ENCODE measurements at places on chromosomes 2 and 18.

GRCh38 chr18:58793361-58793760, 71.3 kb upstream of the ZNF532 start:
- DNase-seq = no peak

DNA sequence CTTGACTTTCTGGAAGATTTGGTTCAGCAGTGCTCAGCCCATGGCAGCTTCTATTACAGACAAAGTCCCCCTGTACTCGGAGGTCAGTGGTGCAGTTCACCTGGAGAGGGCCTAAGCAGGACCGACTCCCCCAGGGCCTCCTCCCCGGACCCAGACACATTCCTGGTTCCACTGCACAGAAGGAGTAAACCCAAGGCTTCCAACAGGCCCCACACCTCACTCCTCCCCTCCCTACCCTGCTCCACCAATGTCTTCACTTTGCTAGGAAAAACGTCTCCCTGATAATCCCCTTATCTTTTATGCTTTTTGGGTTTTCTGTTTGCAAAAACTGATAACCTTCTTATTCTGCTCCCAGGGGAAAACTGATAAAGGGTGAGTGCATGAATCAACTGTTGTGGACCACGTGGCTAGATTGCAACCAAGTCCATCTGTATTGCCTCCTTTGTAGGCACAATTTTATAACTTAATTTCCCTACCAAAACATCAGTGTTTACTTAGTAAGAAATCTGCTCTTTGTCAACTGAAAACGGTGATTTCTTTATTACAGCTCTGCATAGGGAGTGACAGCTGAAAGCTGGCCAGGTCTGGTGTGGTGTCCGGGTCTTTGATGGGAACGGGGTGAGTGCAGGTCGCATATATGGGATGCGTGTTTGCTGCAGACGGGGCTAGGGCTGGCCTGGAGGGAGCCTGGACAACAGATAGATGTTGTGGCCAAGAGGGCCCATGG, 202.5 kb downstream of the GLI2 start:
- DNase-seq = no peak

- DNase-seq = no peak
Observed at GRCh38 chr2:121293450-121294325, 8.7 kb upstream of the TFCP2L1 start.

DNA sequence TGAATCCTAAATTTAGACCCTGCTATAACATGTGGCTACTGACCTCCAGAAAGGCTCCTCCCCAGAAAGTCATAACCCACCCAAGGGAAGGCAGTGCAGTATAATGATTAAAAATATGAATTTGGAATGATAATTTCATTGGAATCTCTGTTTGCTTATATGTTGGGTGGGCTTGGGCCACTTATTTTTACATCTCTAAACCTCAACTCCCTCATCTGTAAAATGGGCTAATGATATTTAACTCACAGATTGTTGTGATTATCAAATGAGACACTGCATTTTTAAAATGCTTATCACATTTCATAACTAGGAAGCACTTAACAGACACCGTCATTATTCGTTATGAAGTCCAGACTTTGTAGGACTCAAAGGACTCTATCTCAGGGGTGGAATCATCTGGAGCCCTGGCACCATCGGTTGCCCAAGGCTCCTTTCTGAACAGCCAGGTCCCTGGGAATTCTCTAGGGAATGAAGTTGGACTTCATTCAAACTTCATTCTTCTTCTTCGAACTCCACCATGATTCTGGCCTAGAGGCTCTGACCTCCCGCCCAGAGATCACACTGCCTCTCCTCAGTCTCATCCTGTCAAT, 33.1 kb upstream of the RMDN2 start:
- no peak for DNase-seq

- no peak for DNase-seq
Observed at GRCh38 chr2:76752506-76752905, 769.7 kb downstream of the LRRTM4 start.

GRCh38 chr2:239609607-239610310, 208.9 kb upstream of the HDAC4 start:
- no peak for DNase-seq

DNA sequence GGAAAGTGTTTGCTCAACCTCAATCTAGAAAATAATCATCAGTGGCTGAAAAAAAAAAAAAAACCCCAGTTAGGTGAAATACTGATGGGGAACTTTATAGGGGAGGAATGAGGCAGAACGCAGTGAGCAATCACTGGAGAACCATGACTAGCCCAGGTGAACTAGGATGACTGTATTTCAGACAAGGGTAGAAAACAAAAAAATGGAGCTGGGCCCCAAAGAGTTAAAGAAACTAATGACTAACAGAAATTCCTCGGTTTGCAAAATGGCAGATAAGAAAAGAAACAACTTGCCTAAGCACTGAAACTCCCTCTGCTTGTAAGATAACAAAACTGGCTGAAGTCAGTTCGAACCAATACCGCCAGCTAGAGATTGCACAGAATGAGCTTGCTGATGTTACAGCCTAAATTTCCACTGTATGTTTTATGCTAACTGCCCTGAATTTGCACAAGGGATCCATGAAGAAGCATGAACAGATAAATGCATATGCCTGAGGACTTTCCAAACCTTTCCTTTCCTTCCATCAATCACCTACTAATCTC, 245.9 kb downstream of the METTL4 start:
- DNase-seq = no peak

DNA sequence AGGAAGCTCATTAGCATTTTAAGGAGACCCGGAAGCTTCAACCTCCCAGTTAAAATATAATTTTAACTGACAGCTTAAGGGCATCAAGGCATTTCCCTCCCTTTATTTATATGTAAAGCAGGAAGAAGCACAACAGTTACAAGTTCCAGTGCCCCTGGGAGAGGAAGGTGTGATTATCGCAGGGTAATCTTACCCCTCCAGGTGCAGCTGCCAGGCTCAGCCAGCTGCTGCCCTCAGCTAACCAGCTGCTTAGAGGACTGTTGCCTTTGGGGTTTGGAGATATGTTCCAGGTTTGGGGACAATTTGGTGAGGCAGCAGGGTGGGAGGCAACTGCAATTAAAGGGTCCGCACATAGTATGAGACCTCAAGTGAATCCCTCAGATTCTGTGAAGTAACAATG, 55.3 kb upstream of the SETBP1 start:
- no peak for DNase-seq

- no peak for DNase-seq
Observed at GRCh38 chr2:201964631-201965206, 68.9 kb upstream of the FZD7 start.

- no peak for DNase-seq
Observed at GRCh38 chr2:197251576-197251975, 59.0 kb downstream of the ANKRD44 start.

DNA sequence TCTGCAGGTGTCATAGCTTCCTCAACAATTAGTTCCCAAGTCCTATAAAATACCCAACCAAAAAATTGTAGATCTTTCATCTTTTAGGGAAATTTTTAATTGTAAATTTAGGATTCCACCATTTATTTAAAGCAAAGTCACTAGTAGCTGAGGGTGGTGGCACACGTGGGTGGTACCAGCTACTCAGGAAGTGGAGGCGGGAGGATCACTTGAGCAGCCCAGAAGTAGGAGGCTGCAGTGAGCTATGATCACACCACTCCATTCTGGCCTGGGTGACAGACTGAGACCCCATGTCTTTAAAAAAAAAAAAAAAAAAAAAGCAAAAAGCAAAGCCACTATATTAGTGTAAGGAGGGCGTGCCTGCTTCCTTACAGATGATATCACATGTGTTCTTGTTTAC, 60.3 kb upstream of the GREB1L start:
- DNase-seq = no peak

DNA sequence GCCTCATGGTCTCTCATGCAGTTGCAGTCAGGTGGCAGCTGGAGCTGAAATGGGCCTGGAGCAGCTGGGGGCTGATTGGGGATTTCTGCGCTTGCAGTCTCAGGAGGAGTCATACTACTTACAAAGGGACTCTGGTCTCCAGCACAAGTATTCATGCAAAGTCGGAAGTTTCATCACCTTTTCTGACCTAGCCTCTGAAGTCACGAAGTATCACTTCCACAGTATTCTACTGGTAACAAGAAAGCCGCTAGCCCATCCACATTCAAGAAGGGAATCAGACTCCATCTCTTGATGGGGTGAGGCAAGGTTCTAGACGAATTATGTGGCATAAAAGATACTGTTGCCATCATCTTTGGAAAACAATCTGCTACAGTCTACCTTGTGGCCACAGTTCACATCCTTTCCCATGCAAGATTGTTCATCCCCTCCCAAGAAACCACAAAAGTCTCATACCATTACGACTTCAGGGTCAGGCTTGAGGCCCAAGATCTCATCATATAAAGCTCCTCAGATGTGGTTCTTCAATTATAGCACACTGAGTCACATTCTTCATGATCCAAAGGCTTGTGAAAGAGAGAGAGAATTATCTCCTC, 95.3 kb downstream of the SMC6 start:
- DNase-seq = no peak

- DNase-seq = no peak
Observed at GRCh38 chr18:3456686-3457069, 6.7 kb downstream of the TGIF1 start.

DNA sequence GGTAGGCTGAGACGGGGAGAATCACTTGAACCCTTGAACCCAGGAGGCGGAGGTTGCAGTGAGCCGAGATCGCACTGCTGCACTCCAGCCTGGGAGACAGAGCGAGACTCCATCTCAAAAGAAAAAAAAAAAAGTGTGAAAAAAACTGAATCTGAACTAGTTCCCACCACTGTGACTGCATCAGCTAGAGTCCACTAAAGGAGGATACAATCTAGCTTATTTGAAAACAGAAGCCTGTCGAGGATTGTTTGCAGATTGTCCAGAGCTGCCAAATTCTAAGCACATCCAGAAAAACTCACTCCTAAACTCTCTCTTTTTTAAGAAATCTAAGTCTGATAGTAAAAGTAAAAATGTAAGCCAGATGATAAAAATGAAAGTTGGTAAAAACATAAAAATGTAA, 10.6 kb downstream of the GFPT1 start:
- DNase-seq = no peak

DNA sequence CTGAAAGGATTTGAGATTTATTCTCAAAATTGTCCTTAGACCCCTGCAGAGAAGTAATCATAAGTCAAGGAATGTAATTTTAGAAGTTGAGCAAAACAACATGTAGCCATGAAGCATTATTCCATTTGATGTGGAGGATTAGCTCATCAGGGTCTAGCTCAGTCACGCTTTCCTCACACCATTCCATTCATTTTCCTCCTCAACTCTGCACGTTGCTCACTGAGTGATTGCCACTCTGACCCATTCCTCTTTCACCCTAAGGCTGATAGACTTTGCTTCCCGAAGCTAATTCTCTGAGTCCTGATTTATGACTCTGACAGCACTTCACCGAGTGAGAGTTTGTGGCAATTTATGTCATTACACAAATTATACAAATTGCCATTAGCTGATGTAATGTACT, 820.6 kb upstream of the PIK3C3 start:
- DNase-seq = peak; percentile 55

DNA sequence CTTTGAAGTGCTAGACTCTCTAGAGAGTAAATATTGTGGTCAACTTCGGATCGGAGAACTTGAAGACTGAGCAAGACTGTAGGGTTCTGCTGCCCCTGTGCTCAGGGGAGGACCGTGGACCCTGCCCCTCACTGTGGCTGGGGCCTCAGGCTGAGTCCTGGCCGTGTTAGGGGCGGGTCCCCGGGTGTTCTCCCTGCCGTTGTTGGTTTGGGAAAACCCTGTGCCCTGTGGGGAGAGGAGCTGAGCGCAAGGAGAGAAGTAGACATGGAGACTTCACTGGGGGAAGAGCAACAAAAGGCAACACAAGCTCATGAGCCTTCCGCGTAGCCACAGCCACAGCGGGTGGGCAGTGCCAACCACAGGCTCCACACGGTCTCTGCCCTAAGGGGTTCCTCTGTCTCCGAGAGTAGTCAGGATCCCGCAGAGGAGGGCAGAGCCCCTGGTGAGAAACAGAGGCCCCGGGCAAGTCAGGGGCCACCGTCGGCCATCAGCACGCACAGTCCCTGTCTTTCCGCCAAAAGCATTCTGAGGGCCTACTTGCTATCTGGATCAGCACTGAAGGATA, 53.1 kb downstream of the NTSR2 start:
- no peak for DNase-seq

- peak; percentile 16 for DNase-seq
Observed at GRCh38 chr2:159516241-159516758, 100.0 kb downstream of the BAZ2B start.

GRCh38 chr2:88760819-88761598, 69.5 kb downstream of the RPIA start:
- no peak for DNase-seq

DNA sequence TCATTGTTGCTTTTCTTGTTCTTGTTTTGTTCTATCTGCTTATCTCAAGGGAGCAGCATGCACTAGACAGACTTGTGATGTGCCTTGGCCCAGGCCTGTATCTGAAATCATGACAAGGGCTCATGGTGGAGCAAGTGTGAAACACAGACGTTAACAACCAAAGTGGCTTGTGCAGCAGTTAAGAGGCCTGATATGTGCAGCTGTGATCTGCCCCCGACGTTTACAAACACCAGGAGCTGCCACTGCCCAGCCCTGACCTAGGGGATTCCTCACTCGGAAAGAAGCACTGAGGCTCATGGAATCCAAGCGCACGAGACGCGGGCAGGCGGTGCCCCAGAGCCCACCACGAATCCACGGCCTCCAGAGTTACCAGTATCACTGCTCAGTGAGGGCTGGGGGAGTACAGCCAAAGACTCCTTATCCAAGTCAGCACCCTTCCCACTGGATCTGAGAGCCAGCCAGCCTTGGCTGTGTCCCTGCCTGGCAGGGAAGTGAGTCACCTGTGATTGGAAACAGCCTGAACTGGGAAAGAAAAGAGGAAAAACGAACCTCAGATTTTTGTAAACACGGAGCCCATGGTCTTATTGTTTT, 62.3 kb upstream of the SNTG2 start:
- no peak for DNase-seq

- no peak for DNase-seq
Observed at GRCh38 chr18:55166260-55166598, 207.0 kb upstream of the CCDC68 start.

DNA sequence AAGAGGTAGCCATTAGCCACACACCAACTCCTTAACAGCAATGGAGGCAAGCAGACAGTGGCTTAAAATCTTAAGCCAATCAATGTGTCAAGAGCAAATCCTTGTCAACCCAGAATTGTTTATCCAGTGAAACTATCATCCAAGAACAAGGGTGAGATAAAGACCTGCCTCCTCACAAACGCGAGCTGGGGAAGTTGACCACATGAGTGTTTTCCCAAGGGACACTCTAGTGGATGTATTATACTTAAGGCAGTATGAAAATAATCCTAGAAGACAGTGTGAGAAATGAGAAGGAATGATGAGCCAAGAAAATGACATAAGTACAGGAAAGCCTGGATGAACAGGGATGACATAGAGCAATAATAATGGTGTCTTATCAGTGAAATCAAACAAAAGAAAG, 209.6 kb downstream of the TWIST2 start:
- DNase-seq = no peak

GRCh38 chr2:223404616-223405015, 197.5 kb downstream of the SCG2 start:
- DNase-seq = no peak
